ENCODE measurements at places on chromosomes 6 and 20.
A peak's percentile ranks its signal among the peaks of the same experiment; 100 is the strongest.

DNA sequence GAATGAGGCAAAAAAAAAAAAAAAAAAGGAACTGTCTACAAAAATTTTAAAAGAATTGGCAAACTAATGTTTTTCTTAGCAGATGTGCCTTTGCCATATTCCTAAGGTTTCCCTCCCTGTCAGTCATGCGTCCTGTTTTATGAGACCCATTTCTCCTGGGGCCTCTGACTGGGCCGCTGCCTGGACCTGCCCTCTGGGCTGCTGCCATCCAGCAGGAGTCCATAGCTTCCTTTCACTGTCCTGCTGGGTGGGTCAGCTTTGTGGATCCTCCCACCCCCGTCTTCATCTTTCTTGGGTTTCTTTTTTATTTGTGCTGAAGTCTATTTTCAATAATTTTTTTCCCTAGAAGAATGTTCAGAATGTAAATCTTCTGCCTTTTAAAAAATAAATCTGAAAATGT lies 110.8 kb upstream of the SCP2D1 start:
- no peak for DNase-seq

DNA sequence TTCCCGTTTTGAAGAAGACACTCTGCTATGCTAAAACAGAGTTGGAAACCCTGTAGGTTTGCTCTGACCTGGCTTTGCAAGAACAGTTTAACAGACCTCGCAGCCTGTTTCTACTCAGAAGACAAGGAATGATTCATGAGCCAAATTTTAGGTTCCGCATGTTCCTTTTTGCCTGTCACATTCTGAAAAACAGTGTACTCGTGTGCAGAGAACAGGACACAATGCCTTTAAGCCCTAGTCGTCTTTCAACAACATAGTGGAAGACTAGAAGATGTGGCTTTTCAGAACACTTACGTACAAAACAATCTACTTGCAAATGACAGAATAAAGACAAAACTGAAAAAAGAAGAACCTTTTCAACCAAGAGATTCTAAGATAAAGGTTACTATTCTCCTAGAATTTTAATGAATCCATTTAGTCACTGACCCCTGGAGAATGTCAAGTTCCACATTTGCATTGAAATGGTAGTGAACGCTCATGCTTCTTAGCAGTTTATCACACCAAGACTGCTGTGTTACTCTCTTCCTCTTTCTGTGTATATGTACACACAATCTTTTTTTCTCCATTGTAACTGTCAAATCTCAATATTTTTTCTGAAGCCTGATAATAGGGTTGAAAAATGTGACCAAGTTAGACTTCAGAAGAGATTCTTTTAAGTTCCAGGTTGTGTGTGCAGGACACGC lies 220.7 kb upstream of the NRSN1 start:
- no peak for DNase-seq

DNA sequence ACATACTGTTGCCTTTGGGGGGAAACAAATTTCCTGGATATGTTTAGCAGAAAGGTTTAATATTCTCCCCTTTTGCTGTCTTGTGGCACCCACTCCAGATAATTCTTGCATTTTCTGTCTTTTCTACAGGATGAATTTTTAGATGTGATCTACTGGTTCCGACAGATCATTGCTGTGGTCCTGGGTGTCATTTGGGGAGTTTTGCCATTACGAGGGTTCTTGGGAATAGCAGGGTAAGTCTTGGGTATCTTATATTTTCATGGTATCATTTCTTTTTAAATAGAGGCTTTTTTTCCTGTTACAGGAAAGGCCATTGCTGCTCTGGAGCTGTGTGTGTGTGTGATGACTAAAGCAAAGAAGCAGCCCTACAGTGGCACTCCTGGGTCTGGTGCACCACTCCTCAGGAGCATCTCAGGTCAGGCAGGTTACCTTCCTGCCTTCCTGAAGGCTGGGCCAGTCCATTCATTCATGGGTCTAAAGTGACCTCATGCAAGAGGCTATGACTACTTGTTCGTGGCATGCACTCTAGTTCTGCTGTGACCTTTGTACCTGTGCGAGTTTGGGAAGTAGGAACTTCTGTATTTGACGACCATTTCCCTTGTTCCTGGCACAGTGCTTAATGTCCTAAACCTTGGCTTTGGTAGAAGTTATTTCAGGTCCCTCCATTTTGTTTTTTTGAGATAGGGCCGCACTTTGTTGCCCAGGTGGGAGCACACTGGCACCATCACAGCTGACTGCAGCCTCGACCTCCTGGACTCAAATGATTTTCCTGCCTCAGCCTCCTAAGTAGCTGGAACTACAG lies 2.2 kb downstream of the RAB5IF start:
- DNase-seq: no peak

GRCh38 chr20:19451231-19451922 lies 238.9 kb downstream of the SLC24A3 start:
- DNase-seq: no peak

DNA sequence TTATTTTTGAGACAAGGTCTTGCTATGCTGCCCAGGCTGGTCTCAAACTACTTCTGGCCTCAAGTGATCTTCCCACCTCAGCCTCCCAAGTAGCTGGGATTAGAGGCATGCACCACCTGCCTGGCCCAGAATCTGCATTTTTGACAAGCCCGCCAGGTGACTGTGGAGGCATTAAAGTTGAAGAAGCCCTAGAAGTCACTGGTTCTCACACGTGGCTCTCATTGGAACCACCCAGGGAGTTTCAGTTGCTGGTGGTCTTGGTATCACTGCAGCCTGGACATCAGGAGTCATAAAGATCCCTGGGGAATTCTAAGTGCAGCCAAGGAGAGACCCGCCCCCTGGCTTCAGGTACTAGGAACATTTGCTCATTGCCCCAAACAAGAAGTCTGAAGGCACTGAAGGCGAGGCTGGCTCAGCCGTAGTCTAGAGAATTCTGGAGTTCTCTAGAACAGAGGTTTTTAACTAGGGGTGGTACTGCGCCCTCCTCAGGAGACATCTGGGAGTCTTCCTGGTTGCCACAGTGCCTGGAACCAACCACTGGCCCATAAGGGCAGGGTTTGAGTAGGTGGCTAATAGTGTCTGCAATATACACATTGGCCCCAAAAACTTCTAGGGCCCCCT lies 182.8 kb downstream of the ZMYND8 start:
- no peak for DNase-seq

- peak; percentile 23 for DNase-seq
Measured at GRCh38 chr6:11143394-11144371, 32.2 kb upstream of the ERVFRD-1 start.

DNA sequence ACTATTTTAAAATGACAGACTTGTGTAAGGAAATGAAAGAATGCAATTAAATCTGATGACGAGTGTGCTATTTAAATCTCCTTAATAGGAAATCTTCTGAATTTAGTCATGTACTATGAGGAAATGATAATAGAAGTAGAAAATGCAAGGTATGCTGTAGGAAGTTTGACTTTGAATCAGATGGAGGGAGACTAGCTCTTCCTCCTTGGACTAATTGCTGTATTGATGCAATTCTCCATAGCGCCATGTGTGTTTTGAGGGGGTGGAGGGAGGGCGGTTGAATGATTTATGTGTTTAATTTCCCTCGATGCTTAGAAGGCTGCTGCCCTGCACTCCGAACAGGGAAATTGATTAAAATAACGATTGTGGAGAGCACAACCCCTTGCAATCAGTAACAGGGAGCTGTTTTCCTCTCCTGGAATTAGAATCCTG lies 214.4 kb upstream of the PRND start:
- no peak for DNase-seq

DNA sequence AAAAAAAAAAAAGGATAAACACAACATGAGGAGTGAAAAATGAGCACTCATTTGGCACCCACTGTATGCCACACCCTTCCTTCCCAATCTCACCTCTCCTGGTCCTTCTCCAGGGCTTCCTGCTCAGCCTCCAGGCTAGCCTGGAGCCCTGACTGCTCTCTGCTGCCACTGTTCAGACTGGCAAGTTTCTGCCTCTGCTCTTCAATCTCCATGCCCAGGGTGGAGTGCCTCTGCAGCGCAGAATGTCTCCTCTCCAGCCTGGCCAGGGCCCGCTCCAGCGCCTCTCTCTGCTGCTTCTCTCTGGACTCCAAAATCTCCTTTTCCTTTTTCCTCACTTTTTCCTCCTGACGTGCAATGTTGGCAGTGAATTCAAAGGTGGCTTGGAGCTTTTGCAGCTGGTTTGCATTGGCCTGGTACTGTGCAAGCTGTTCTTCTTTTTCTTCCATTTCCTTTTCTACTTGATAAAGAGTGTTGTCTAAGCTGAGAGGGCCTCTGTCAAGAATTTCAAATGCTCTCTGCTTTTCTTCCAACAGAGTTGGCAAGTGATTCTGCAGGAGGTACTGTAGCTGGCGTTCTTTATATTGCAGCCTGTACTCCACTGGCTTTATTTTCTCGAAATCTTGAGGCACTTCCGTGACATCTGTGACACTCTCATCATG lies 194.4 kb downstream of the KIF16B start:
- peak; percentile 78 for DNase-seq

DNA sequence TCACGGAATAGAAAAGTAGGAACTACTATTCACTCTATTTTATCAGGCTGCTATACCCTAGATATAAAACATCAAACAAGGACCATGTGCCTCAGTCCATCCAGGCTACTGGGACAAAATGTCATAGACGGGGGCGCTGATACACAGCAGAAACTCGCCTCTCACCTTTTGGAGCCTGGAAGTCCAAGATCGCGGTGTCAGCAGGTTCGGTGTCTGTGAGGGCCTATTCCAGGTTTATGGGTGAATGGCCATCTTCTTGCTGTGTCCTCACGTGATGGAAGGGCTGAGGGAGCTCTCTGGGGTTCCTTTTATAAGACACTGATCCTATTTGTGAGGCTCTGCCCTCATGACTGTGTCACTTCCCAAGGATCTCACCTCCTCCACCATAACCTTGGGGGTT lies 89.5 kb downstream of the DLL1 start:
- DNase-seq: no peak

- no peak for DNase-seq
Measured at GRCh38 chr6:18561037-18561750, 174.0 kb downstream of the RNF144B start.

DNA sequence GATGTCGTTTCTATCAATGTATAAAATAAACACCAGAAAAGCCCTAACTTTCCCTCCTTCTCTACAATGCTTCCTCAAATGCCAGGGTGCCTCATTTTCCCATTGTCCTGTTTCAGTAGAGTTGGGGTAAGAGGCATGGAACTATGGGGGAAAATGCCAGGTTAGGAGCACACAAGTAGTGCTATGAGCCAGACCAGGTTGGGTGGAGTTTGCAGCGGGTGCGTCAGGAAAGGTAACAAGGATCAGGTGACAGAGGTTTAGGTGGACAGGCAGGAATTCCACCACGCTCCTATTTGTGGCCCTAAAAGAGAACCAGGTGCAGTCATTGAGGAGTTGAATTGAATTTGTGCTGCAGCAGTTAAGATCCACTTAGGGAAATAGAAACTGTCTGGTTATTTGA lies 36.5 kb downstream of the SYTL3 start:
- peak; percentile 28 for DNase-seq

DNA sequence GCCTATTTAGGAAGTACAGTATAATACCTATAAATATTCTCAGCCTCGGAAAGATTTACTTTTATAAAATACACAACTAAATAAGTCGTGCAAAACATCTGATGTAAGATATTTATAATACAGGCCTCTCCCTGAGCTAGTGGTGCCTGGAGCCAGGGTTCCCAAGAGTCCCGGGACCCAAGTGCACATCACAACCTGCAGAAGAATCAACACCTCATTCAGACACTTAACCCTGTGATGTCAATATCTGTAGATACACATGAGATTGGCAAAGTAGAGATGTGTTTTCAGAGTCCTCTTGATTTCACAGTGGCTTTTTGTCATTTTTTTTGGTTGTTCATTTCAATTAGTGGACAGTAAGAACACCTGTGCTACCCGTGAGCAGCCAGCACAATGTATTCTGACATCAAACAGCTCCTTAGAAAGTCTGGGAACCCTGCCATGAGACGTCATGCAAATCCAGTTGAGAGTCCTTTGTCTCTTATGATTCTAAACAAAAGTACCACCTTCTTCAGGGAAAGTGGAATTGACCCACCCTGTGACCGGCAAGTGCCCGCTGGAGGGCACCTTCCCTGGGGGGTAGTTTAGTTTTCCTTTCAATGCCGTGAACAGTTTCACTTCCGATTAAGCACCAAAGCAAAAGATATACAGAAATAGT lies 101.6 kb downstream of the DACT2 start:
- peak; percentile 57 for DNase-seq

- DNase-seq: no peak
Measured at GRCh38 chr6:118371955-118372354, 176.1 kb upstream of the PLN start.

- DNase-seq: peak; percentile 44
Measured at GRCh38 chr6:131062241-131063027, 611 bp downstream of the EPB41L2 start.
